NCI-H2081 treated with DMSO at 0.1 percent for 48 hours (cell line): ENCODE measurements at places on chromosomes 16 and 17.

DNA sequence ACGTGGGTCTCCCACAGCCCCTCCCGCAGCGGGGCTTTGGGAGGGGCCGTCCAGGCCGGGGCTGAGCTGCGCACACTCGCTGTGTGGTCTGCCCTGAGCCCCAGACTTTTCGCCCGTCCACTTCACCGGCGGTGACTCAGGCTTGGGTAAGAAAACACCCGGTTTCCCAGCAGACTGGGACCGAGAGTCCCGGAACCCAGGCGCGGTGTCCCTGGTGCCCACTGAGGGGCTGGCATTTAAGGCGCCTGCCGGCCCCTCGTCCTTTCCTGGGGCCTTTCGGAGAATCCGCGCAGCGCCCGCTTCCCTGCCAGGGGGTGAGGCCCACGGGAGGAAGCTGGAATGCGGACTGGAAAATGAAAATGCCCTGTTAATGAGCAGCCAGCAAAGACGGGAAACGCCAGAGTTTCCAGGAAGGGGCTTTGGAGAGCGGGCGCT, 100.3 kb downstream of the C16orf95 start:
- no peak for DNase-seq

GRCh38 chr17:77279448-77280303, 138.9 kb downstream of the SEC14L1 start:
- DNase-seq: no peak

GRCh38 chr16:61057635-61058034, 978.6 kb downstream of the CDH8 start:
- no peak for DNase-seq

DNA sequence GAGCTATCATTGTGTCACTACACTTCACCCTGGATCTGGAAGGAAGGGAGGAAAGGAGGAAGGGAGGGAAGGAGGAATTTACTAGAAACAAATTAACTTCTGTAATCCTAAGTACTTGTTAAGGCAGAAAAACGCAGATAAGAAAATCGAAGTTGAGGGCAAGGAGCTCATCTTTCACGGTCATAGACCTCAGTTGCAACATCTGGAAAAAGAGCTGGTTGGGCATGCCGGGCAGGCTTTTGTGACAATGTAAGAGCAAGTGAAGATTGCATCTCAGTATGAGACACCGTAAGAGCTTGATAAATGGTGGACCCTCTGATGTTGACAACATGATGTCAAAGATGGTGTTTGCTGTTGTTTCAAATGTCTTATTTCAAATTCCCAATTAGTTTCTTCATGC, 721.5 kb downstream of the MAF start:
- no peak for DNase-seq

- no peak for DNase-seq
These were observed 44.1 kb downstream of the PCTP start for GRCh38 chr17:55794725-55795482.

DNA sequence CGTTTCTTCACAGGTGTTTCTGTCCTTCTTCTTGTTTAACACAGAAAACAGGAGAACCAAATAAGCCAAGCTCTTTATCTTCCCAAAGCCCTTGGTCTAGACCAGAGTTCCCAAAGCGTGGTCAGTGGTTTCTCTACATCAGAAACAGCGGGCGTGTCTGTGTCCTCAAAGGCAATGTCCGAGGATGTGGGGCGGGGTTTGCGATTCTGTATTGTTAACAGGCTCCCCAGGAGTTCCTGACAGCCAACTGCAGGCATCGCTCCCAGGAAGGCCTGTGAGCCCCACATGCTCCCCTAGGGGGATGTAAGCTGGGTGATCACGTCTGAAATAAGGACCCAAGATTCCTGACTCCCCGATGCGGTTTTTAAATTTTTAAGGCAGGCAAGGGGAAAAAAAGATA, 28.4 kb upstream of the SLC25A19 start:
- no peak for DNase-seq

DNA sequence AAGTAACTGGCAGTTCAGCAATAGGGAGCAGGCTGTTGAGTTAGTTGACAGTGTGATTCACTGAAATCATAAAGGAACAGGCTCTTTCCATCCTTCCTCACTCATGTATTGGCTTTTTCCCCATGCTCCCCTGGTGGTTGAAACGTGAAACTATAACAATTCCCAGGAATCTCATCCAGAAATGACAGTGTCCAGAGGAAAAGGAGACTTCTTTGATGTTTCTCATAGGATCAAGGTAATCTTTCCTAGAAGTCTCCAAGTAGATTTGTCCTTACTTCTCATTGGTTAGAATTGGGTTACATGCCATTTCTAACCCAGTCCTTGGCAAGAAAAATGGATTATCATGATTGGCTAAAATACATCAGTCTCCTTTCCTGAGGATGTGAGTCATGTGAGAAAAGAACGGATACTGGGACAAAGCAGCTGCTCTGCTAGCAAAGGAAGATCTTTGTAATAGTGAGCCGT, 14.4 kb downstream of the TTC19 start:
- no peak for DNase-seq
